Endodermal cell (in vitro differentiated cells): ENCODE measurements at places on chromosomes 11 and 22.

DNA sequence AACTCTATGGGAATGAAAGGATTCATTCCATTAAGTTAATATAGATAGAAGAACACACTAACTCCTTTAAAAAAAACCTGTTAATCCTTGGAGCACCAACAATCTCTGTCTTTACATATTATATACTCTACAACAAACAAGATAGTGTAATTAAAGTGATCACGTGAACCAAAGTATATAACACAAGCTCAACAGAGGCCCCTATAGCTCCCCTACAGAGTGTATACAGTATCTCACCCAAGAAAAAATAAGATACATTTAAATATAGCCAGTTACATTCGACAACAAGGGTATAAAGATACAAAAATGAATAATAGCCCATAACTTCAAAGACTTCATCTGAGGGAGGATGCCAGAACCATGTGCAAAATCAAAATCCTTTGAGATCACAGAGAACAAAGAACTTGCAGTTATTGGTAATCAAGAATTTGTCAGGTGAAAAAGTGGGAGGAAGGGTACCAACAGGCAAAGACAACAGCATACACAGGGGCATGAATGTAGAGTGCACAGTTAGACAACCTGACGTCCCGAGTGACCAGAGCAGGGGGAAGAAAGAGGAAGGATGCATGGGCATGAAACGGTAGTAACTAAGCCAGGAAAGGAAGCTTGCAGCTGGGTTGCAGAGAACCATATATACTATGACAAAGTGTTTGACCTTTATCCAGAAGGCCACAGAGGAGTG, 4.7 kb downstream of the FCHSD2 start:
- peaks cover 9% of the 10 kb centered on the region for H3K27me3 ChIP-seq
- no peak overlapping the region for H3K27ac ChIP-seq
- DNase-seq = no peak
- no peak overlapping the region for H3K4me3 ChIP-seq
- H3K36me3 ChIP-seq = peaks cover 8% of the 10 kb centered on the region

- H3K36me3 ChIP-seq = no peaks in the 10 kb centered on the region
- no peaks in the 10 kb centered on the region for H3K27me3 ChIP-seq
- no peak overlapping the region for H3K27ac ChIP-seq
- no peak for DNase-seq
- no peaks in the 10 kb centered on the region for H3K4me1 ChIP-seq
These were observed 14.0 kb upstream of the KCTD14 start for GRCh38 chr11:78037056-78037455.

DNA sequence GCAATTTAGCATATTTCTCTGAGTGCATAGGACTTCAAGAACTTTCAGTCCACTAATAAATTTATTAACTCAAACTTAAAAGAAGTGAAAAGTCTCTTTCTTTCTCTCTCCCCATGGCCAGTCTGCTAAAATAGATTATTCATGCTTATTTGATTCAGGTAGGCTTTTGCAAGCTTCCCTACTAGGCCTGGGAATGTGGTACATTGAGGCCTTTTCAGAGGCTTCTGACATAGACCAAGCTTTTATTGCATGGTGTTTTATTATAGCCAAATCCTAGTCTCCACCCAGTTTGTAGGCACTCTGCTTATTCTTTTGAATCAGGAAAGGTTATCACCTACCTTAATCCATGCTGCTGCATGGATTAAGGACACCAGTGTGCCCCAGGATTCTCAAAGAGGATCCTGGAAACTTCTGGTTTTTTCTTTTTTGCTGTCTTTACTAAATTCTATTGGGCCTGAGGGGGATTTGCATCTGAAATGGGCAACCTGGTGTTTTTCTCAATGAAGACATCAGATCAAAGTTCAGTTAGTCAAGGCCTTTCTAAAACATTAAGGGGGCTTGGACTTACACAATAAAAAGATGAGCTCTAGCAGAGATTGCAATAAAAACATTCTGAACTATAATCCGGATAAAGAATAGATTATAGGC, 92.2 kb downstream of the ELP4 start:
- H3K27ac ChIP-seq = peak overlapping the region; percentile 5
- no peak overlapping the region for H3K4me3 ChIP-seq
- H3K36me3 ChIP-seq = no peaks in the 10 kb centered on the region

- H3K27ac ChIP-seq = no peak overlapping the region
- no peaks in the 10 kb centered on the region for H3K36me3 ChIP-seq
- H3K4me1 ChIP-seq = no peaks in the 10 kb centered on the region
- DNase-seq = no peak
- no peaks in the 10 kb centered on the region for H3K27me3 ChIP-seq
These were observed 26.6 kb upstream of the MYEOV start for GRCh38 chr11:69267395-69267805.

GRCh38 chr22:49464037-49464436, 363.6 kb downstream of the BRD1 start:
- peaks cover 5% of the 10 kb centered on the region for H3K27me3 ChIP-seq
- H3K4me1 ChIP-seq = no peaks in the 10 kb centered on the region
- H3K4me3 ChIP-seq = no peak overlapping the region

- H3K27ac ChIP-seq = no peak overlapping the region
- no peaks in the 10 kb centered on the region for H3K4me1 ChIP-seq
- peaks cover 18% of the 10 kb centered on the region for H3K36me3 ChIP-seq
- no peaks in the 10 kb centered on the region for H3K27me3 ChIP-seq
- DNase-seq = no peak
These were observed 2.4 kb upstream of the KAT5 start for GRCh38 chr11:65709661-65710060.

DNA sequence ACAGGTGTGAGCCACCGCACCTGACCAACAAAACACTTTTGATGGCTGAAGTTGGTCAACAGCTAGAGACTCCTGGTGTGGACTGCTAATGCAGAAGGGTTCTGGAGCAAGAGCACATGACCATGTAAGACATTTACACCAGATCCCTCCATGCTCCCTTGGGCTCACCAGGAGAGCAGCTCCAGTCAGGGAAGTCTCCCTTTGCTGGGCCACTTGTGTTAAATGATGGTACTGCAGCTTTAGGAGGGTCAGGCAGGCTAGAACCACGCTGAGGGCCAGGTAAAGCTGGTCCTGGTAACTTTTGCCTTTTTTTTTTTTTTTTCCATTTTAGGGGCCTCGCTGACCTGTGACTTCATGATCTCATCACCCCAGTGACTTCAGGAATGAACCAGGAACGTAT, 146.4 kb downstream of the FBXO7 start:
- H3K4me3 ChIP-seq = no peak overlapping the region
- H3K27me3 ChIP-seq = no peaks in the 10 kb centered on the region
- H3K27ac ChIP-seq = no peak overlapping the region
- peak; percentile 73 for DNase-seq
- peaks cover 7% of the 10 kb centered on the region for H3K4me1 ChIP-seq

DNA sequence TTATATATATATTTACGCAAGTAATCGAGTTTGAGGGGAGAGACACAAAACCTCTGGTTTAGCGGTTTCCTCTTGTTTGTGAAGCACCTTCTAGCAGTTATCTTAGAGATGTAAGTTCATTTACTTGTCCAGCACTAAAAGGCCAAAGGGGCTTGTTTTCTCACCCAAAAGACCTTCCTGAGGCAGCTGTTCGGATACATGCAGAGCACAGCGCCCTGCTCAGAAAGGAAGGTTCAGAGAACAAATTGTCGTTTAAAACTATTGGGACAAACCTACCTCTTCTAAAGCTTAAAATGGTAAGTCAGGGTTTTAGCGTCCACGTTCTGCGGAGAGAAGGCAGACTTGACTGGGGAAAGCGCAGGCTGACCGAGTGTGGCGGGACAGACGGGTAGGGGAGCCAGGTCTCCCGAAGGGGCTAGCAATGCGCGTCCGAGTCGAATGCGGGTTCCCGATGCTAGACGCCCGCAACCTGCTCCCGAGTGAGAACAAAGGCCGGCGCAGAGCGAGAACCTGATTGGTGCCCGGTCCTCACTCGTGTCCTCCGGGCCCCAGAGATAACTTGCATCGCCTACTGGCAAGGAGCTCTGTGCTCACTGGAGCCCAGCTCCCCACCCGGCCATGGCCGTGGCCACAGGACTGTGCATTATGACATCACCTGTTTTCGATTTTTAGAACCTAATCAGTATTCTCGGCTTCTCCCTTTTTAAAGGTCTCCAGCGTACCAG, 1.0 kb upstream of the SESN3 start:
- H3K27ac ChIP-seq = peak overlapping the region; percentile 84
- H3K27me3 ChIP-seq = peaks cover 20% of the 10 kb centered on the region
- DNase-seq = peak; percentile 88
- peaks cover 2% of the 10 kb centered on the region for H3K4me1 ChIP-seq
- H3K36me3 ChIP-seq = no peaks in the 10 kb centered on the region
